ENCODE measurements at places on chromosomes 5 and 9.

- DNase-seq = no peak
Observed at GRCh38 chr5:124922255-124922975, 176.0 kb upstream of the ZNF608 start.

DNA sequence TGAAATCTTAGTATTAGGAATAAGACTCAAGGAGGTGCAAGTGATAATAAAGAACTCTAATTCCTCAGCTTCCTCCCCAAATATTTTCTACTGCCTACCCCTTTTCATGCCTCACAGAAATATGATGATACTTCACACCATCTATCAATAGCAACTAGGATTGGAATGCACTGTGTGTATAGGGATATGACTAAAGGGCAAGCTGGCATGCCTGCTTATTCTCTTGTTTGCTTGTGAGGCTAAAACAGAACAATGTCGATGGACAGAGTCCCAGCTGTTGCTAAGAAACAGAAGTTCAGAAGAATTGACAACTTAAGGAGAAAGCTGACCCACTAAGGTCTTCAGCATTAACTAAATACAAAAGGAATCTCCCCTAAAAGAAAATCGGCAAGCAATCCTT is 9.7 kb upstream of the CHD1 start:
- no peak for DNase-seq

DNA sequence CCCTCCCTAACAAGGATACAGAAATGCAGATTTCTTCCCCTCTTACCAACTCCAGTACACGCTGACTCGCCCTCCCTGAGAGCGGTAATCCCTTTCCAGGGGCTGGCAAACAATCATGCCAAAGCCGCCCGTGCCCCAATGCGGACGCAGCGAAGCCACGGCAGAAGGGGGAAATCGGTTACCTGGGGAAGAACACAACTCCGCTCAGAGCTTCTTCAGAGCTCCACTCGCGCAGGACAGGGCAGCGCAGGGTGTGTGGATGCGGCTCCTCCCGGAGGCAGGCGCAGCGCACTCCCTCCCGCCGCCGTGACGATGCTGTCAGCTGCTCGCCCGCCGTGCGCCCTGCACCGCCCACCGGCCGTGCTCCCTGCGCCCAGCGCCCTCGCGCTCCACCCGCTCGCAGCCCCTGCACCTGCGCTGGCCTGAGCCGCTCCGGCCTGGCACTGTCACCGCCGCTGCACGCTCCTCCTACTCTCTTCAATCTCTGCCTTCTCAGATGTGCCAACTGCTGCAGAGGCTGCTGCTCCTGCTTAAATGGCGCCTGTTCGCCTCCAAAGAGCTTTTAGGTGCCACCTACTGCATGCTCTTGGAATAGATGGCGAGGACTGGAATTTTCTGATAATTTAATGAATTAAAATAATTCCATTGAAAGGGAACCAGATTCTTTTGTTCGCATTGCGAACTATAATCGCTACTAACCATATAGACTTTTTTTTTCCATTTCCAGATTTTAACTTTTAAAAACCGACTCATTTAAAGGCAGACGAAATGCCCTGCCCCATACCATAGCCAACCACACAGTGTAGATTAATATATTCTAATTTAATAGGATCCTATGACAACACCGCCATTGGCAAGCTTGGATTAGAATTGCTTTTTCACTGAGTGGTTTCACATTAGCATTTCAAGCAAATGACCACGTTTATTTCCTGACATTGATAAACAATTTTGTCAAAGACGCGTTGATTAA is at the start of gene DIRAS2:
TSS of gene DIRAS2 (minus strand) at position 255 of the 970 bp plus-strand sequence. CDS start 28,997 bp downstream, outside the sequence.
- DNase-seq = no peak

GRCh38 chr9:9874270-9874669 is 738.5 kb downstream of the PTPRD start:
- DNase-seq = no peak

- no peak for DNase-seq
Observed at GRCh38 chr5:10220248-10220647, 29.4 kb downstream of the ATPSCKMT start.

DNA sequence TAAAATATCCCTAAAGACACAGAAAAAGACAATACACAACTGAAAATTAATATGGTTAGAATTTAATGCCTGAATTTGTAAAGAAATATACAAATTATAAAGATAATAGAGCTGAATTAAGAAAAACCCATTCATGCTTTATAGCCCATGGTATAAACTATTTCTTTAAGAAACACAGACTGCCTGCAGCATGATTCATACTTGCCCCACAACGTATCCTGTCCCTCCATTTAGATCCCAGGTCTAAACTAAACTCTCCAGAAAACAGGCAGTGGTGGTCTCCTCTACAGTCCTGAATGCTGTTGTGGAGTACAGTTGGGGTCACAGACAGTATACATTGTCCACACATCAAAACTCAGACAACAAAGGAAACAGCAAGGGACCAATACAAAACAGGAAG is 24.8 kb downstream of the IL6ST start:
- no peak for DNase-seq

GRCh38 chr9:135278586-135278985 is 191.1 kb downstream of the OLFM1 start:
- DNase-seq = no peak

DNA sequence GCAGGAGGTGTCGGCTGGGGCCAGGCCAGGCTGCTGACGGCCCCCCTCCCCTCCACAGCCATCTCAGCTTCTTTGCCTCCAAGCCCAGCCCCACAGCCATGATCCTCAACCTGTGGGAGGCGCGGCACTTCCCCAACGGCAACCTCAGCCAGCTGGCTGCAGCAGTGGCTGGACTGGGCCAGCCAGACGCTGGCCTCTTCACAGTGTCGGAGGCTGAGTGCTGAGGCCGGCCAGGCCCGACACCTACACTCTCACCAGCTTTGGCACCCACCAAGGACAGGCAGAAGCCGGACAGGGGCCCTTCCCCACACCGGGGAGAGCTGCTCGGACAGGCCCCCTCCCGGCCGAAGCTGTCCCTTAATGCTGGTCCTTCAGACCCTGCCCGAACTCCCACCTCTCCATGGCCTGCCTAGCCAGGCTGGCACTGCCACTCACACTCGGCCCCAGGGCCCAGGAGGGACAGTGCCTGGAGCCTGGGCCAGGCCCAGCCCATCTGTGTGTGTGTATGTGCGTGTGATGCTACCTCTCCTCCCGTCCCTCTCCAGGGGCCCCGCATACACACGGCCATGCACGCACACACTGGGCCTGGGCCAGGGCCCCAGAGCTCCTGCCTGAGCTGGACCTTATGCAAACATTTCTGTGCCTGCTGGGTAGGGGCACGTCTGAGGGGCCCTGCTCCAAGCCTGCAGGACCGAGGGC is 19.3 kb downstream of the HK3 start:
- no peak for DNase-seq

GRCh38 chr9:7210854-7211637 is 453.3 kb downstream of the KDM4C start:
- DNase-seq = no peak

- DNase-seq = no peak
Observed at GRCh38 chr5:179219661-179220620, 125.3 kb downstream of the ADAMTS2 start.

- no peak for DNase-seq
Observed at GRCh38 chr5:138527170-138527569, 15.9 kb downstream of the ETF1 start.

DNA sequence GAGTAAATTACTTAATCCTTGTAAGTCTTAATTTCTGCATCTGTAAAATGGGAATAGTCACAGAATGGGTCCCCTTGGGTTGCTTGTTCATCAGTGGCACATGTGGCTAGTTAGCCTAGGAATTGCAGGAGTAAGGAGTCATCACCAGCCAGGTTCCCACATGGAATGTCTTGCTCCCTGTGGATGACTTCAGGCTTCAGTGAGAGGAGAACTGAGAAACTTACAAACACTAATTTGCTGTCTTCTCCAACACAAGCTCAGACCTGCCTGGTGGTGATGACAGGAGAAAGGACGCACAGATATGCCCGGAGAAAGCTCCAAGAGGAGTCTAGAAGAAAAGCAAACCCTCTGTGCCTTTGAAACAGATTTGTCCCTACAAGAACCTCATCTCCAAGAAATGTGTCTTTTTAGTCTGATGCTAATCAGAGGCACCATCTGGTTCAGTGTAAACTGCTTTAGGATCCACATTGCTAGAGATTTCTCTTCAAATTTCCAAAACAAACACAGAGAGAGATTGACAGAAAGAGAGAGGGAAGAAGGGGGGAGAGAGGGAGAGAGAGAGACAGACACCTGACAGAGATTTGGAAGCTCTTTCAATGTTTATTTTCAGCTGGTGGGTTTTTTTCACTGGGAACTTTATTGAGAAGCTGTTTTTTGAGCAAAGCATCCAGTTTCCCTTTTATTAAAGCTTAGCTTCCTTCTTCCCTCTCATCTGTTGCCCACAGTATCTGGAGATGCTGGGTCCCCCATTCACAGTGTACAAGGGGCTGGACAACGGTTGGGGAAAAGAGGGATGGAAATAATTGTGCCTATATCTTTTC is 128.3 kb downstream of the DOCK2 start:
- DNase-seq = no peak

- no peak for DNase-seq
Observed at GRCh38 chr5:93588352-93589151, 5.5 kb downstream of the NR2F1 start.

DNA sequence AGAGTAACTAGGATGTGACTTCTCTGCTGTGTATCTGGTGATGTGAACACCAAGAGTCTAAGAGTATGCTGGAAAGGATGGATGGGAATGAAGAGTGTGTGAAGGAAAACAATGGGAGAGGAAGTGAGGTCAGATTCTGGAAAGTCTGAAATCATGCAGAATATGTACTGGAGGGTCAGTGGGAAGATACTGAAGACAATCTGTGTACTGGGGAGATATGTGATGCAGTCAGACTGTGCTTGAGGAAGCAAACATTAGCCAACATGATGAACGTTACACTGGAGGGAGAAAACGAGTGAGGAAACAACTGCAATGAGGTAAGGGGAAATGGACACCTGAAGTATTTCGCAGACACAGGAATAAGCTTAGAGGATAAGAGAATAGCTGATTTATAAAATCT is 105.7 kb downstream of the NR3C1 start:
- no peak for DNase-seq

- peak; percentile 7 for DNase-seq
Observed at GRCh38 chr5:155147222-155147621, 133.7 kb downstream of the KIF4B start.

GRCh38 chr9:120513825-120514396 is 66.1 kb downstream of the CDK5RAP2 start:
- no peak for DNase-seq

Data from AML-193 (cell line).